ENCODE measurements at places on chromosomes 3 and 15.
A peak's percentile ranks its signal among the peaks of the same experiment; 100 is the strongest.

DNA sequence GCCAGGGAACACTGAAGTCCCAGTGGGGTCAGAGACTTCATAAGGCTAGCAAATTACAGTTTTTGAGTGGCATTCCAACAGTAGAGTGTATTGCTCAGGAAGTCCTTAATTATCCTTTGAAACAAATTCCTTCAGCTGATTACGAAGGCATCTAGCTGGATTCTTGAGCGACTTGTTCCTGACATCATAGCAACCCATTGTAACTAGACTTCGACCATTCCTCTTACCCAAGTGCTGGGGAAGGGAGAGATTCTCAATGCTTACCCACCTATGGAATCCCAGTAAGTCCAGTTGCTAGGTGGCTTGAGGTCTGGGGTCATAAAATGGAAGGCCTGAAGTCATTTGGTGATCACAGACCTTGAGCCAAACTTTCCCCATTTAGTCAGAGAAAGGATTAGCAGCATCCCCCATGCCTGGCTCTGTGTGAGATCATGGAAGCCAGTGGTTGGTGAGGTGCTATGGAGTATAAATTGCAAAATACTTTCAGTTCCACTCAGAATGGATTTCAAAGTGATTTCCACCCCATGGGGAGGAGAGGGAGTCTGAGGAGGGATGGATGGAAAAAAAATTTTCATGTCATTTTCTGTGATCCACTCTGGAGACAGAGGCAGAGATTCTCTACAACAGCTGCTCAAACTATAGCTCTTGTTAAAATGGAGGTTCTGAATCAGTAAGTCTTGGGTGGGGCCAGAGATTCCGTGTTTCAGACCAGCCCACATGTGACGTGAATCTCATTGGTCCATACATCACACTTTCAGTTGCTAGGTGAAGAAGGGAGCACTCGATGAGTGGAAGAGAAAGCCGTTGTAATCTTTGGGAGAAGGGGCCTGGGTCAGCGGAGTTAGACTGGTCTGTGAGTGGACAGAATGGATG lies 45.7 kb downstream of the CD86 start:
- no peak for DNase-seq

DNA sequence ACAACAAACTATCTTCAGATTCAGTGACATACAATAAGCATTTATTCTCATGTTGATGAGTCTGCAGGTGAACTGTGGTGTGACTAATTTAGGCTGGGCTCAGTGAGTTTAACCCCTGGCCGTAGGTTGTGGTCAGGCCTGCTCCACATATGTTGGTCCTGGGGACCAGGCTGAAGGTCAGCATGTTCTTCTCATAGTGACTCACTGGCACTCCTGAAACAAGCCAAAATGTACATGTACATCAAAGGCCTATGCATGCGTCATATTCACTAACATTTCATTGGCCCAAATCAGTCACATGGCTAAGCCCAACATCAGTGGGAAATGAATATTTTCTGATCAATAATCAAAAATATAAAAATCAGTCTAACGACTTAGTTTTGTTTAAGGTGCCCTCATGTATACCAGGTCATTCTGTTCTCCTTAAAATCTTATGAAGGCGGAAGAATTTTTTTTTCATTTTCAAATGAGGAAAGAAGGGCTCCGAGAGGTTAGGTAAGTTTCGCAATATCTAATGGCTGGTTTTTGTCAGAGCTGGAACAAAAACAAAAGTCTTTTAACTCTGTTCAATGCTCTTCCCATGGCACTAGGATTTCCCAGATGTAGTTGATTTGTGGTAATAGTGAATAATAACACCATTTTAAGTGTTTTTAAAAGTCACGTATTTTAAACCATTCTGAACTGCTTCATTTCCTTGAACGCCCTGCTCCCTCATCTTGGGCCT lies 148.5 kb downstream of the MFSD1 start:
- no peak for DNase-seq

- no peak for DNase-seq
Measured at GRCh38 chr3:94256888-94257813, 194.3 kb downstream of the NSUN3 start.

GRCh38 chr3:168322941-168323340 lies 227.2 kb upstream of the GOLIM4 start:
- DNase-seq, result no peak

- DNase-seq, result no peak
Measured at GRCh38 chr3:21054064-21054463, 696.9 kb downstream of the ZNF385D start.

- DNase-seq, result no peak
Measured at GRCh38 chr15:38705436-38706219, 141.0 kb upstream of the RASGRP1 start.

DNA sequence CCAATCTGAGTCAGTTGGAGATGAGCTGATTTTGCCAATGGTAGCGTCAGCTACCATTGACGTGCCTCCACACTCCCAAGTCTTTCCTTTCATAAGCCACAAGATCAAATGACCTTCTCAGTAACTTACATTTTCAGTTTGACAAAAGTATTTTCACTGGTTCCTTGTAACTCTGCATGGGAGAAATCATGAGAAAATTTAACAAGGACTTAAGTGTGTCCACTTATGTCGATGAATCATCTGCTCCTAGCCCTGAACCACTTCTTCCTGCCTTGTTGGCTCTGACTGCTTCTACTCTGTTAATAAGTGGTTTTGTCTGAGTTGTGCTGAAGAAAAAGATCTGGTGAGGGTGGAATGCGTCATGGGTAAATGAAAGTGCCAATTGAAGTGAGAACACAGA lies 101.2 kb downstream of the NFKBIZ start:
- DNase-seq, result no peak

DNA sequence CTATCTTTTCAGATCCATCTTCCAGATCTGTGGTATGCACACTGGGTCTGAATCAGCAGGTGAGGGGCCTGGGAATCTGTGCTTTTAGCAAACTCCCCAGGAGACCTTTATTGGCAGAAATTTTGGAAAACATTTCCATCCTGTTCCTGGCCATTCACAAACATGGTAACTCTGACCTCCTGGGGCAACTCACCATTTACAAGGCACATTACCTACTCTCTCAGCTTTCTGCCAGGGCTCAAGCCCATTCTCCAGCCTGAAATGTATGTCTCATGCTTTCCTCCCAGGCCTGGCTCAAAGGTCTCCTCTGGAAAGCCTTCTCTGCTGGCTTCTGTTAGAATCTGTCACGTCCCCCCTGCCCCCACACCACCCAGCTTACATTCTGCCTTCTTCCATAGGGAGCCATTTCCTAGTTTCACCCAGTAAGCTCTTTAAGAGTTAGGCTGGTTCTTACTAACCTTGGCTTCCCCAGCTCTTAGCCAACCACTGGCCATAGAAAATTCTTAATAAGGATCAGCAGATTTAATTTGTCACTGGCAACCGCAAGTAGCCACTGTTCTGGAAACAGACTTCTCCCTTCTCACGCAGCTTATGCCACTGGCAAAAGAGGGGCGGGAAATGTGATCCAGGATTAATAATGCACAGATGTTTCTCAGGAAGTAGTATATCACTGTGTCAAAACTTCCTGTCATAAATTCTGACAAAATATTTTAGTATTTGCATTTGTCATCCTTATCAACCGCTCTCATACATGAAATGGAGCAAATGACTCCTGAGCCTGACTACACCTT lies 55.0 kb downstream of the RORA start:
- no peak for DNase-seq

DNA sequence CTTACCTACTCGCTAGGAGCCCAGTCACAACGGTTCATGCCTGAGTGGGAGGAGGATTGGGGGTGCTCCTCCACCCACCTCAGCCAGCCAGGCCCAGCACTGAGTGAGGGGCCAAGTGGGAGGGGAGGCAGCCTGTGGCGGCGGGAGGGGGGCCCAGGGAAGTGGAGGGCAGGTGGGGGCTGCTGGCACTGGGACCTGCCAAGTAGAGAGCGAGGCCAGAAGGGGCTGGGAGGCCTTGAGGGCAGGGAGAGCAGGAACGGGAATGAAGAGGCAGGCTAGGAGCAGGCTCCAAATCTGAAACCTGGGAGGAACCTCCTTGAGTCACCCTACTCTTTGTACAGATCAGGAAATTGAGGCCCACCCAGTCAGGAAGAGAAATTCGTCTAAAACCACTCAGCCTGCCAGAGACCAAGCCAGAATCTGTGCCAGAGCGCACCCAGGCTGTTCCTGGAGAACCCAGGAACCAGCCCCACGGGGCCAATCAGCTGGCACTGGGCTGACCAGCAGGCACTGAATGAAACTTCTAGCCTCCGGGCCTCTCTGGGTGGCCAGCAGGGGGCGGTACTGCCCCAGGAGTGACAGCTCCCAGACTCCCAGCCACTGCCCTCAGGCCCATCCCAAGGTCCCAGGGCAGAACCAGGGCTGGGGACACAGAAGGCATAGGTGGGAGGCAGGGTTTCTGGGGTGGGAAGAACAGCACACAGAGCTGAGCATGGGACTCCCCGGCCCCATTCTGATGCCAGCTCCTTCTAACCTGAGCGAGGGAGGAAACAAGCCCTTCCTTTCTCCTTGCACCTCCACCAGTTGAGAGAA lies 14.8 kb upstream of the CYP11A1 start:
- DNase-seq, result peak; percentile 81

DNA sequence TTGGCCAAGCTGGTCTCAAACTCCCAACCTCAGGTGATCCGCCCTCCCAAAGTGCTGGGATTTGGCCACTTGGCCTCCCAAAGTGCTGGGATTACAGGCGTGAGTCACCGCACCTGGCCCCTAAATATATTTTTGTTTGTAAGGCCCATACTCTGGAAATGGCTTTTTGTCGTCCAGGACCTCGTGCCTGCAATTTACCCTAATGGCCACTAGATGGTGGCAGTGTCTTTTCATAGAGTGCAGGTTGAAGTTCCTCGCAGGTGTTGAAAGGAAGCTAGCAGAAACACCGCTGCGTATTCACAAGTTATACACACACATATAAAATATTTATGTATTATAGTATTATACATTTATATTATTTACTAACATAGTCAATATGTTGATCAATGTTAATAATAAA lies 97.2 kb downstream of the LRTM1 start:
- DNase-seq, result no peak

- DNase-seq, result no peak
Measured at GRCh38 chr3:159169828-159170227, 368.0 kb downstream of the MFSD1 start.

DNA sequence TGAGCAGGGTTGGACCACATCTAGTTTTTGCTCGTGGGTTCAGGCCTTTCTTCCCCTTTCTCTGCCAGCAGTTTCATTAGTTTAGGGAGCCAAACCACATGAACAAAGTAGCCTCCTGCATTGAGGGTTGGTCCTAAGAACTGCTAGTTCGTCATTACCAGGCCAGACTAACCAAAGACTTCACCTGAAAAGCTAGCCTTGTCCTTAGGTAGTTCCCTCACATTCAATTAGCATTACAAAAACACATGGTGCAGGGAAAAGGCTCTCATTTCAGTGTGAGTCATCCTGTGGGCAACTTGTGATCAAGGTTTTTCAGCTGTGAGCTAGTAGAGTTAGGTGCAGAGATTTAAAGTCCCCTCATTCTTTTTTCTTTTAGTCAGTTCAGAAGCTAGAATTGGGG lies 279.3 kb upstream of the CTNNB1 start:
- no peak for DNase-seq

GRCh38 chr3:70400194-70400593 lies 87.8 kb upstream of the MDFIC2 start:
- DNase-seq, result no peak

GRCh38 chr3:196063971-196064370 lies 17.9 kb downstream of the TFRC start:
- no peak for DNase-seq

GRCh38 chr15:67472957-67473356 lies 48.0 kb upstream of the C15orf61 start:
- no peak for DNase-seq

- no peak for DNase-seq
Measured at GRCh38 chr3:153599685-153600084, 437.7 kb downstream of the RAP2B start.

GRCh38 chr3:186921578-186921977 lies 8.7 kb upstream of the ST6GAL1 start:
- DNase-seq, result no peak

GRCh38 chr15:69265347-69265955 lies 33.3 kb upstream of the PAQR5 start:
- no peak for DNase-seq

DNA sequence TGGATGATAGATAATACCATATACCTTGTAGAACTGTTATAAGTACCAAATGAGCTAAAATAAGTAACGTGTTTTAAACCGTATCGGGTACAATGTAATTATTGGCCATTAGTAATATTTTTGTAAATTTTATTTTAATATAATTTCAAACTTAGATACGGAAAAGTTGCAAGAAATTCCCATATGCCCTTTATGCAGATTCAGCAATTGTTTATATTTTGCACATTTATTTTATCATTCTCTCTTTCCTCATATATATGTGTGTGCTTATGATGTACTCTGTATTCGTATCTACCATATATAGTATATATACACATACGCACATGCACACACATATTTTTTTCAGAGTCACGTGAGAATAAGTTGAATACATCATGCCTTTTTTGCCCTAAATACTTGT lies 38.5 kb downstream of the EXOG start:
- no peak for DNase-seq

DNA sequence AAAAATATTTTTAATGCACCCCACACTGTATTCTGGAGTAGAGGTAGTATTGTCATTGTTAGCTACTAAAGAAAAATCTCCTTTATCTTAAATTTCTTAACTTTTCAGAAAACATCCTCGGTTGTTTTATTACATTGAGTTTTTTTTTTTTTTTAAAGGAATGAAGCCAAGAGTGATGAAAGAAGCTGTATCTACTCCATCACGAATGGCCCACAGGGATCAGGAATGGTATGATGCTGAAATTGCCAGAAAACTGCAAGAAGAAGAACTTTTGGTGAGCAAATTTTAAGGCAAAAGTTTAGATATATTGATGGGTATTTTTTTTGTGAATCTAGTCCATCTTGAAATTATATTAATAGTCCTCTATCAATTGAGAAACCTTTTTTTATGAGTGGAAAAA lies 49.7 kb upstream of the UTS2B start:
- no peak for DNase-seq

GRCh38 chr3:25021816-25022215 lies 406.2 kb upstream of the RARB start:
- no peak for DNase-seq

DNA sequence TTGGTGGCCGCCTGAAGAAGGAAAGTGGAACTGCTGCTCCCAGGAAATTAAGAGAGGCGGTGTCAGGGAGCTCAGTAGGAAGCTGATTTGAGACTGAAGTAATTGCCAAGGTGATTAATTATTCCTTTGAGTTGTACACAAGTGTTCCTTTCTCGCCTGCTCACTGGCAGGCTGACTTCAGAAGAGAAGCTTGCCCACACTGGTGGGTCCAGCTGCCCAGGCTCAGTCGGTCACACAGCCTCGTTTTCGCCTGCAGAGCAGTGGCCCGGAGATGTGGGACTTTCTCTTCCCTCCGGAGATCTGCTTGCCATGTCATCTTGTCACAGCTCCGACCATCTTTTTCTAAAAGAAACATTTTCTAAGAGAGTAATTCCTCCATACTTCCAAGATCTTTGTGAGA lies 478.0 kb downstream of the MCTP2 start:
- no peak for DNase-seq

DNA sequence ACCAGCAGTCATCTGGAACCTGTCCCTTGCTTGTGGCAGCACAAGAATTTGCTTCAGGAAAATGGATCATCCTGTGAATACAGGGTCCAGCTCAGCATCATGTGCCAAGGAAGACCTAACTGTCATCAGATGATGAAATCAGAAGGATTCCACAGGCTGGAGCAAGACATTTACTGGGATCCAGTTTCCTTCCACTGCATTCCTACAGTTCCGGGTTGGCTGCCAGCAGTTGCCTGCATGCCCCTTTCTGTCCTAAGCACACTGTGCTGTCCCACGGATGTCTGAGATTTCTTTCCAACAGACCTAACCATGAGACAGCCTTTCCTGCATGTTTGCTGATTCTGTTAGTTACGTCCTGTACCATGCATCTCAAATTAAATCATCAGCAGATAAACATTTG lies 140.7 kb downstream of the IMPG2 start:
- no peak for DNase-seq

- DNase-seq, result no peak
Measured at GRCh38 chr15:49242820-49243219, 72.8 kb downstream of the GALK2 start.

Measured in CD4-positive, alpha-beta T cell (primary cell).